Cerebellar nuclear complex (tissue), 1 donor: ENCODE measurements at places on chromosomes 1 and 21.

DNA sequence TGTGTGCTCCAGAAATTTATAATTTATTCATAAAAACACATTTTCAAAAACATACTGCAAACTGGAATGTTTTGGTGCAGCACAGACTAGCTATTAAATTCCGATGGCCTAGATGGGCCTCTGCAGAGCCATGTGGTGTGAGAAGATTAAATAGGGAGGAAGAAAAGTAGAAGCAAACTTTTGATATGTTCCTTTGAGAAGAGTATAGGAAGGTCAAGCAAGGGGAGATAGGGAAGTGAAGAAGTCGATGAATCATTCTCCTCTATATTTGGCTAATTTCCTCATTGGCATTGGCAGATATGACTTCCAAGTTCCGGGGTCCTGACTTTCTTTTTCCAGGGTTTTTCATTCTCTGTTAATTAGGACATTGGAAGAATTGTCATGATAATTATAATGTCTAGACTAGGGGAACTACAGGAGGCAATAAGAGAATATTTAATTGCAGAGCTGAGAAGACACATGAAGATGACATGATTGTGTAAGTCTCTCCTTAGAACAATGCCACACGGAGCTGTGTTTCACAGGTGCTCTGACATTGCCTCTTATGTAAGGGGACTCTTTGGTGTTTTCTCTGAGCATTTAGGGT is 19.3 kb upstream of the ZNF326 start:
- no peak for DNase-seq

- DNase-seq: no peak
Measured at GRCh38 chr1:233182587-233182986, 112.9 kb downstream of the PCNX2 start.

DNA sequence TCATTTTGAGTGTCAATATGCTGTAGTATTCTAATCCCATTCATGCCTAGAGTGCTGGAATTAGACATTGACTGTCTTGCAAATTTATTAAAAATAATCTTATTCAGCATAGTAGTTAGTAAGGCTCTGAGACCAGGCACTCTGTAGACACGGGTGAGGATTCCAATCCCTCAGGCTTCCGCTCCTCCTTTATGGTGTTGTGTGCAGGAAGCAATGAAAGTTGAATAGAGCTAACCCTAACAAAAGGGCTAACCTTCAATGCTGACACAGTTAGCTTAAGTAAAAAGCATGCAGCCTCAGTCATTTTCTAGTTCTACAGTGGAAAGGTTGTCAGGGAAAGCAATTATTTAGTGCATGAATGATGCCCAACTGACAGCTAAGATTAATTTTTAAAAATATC is 199.6 kb upstream of the SGIP1 start:
- DNase-seq: no peak

DNA sequence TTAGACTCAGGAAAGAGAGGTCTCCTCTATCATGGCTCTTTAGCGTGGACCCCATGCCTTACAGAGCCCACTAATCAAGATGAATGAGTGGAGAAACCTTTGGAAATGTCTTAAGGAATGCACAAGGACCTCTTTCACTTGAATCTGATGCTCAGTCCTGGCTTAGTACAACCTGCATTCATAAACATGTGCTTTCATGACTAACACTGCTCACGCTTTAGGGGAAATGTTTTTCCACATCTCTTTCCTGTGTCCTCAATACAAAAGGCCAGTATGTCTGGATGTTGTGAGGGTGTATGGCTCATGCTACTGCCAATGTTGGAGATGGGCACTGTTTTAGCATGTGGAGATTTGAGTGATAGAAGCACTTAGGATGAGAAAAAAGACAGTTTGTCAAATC is 14.2 kb upstream of the GNG12 start:
- no peak for DNase-seq

- DNase-seq: no peak
Measured at GRCh38 chr1:187460093-187460492, 631.3 kb downstream of the PLA2G4A start.
